ENCODE measurements at places on chromosomes 6 and 20.
A peak's percentile ranks its signal among the peaks of the same experiment; 100 is the strongest.

DNA sequence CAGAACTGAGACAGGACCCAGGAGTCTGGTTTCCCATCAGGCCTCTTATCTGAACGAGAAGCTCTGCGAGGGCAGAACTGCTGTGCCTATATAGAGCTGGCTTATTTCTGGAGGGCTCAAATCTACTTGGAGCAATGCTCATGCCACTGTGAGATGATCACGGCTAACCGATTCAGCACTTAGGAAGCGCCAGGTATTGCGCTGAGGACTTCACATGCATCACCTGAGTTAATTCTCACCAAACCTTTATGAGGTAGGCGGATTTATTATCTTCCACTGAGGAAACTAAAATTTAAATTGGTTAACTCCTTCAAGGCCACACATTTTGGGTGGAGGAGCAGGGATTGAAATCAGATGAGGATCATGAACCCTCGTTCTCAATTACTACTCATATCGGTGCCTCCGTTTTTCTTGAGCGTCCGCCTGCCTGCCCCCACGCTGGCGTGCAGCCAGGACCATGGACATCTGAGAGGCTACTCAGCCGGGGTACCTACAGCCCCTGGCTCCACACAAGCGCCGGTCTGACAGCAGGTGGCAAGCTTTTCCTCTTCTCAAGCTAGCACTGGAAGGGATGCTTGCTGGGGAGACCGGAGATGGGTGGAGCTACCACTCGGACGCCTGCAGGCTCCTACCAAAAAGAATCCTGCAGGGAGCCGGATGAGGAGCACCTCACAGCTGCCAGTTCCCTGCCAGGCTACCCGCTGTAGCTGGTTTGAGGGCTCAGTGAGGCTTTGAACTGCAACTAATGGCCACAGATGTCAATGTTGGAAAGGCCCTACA is 1.0 kb upstream of the PCIF1 start:
- peak; percentile 22 for DNase-seq

DNA sequence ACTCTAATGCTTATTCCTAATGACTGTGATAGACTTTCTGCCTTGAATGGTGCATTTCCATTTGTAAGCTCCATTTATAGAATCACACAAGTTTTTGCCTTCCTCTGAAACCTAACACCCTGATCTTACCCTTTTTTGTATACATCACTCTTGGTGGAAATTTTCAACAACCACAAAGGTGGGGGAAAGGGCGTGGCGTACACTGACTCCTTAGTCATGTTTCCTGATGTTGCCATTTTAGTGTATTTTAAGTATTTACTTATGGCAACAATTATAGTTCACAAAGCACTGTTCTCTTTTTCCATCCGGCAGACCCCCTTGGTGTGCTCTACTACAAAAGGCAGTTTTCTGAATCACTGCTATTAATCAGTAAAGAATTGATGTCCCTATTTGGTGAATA is 92.0 kb downstream of the ATXN1 start:
- DNase-seq, result peak; percentile 47

GRCh38 chr20:47349365-47350180 is 6.9 kb downstream of the ZMYND8 start:
- DNase-seq, result no peak

GRCh38 chr6:43977404-43978111 is 149.7 kb downstream of the MRPL14 start:
- DNase-seq, result no peak

- no peak for DNase-seq
These were observed 203.2 kb downstream of the SIM1 start for GRCh38 chr6:100261486-100261885.

DNA sequence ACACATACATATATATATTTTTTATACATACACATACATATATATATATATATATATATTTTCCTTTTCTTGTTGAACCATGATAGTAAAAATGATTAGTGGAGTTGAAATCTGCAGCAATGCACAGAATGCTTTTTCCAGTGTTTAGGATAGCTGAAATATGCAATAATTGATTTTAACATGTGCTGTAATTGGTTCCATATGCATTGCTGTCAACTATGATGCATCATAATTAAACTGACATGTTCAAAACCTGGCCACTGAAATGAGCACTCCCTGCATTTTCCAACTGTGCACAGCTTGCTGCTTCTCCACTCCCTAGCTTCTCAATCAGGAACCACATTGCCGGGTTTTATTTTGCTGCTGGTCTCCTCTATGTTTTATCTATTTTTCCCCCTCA is 358.3 kb downstream of the PAX1 start:
- DNase-seq, result no peak

GRCh38 chr6:140987364-140988155 is 1145.2 kb upstream of the GJE1 start:
- DNase-seq, result no peak

GRCh38 chr6:111745186-111745585 is 128.1 kb downstream of the FYN start:
- DNase-seq, result no peak

DNA sequence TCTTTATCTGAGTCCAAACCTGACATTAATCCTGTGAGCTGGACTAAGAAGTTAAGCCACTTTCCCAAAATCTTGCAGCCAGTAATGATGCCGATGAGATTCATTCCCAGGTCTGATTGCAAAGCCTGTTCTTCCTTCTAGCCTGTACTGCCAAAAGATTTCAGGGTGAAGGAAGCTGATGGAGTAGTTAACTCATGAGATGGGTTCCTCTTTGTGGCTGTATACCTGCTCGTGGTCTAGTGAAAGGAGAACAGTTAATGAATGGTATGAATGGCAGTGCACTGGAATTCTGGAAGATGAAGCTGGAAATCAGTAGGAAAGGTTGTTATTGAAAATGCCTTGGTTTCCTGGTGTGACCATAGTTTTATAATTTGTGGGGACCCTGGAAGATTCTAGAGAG is 112.0 kb downstream of the FYN start:
- DNase-seq, result no peak

- no peak for DNase-seq
These were observed 164.7 kb upstream of the SNX9 start for GRCh38 chr6:157658301-157658700.

- DNase-seq, result no peak
These were observed 958 bp downstream of the MLIP start for GRCh38 chr6:54112151-54112650.

DNA sequence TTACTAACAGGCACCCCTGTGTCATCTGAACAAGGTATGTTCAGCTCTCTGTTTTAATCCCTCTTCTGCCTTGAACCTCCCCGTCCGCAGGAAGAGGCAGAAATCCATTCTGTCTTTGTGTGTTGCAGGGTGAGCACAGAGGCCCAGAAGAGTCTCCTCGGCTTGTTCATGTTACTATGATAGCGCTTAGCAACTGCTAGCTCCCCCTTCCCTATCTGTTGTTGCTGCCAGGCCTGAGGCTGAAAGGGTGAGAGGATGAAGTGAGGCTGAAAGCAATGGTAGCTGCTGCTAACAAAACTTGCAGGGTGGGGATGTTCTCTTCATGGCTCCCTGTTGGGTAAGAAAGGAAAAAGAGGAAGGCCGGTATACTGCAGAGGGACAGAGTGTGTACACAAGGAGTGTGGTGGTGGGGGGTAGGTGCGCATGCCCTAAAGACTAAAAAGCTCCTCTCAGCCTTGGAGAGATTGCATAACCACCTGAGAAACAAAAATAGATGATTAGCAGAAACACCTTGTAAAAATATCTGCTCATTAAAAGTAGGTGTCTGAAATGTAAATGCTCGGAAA is 55.2 kb upstream of the CITED2 start:
- DNase-seq, result no peak

DNA sequence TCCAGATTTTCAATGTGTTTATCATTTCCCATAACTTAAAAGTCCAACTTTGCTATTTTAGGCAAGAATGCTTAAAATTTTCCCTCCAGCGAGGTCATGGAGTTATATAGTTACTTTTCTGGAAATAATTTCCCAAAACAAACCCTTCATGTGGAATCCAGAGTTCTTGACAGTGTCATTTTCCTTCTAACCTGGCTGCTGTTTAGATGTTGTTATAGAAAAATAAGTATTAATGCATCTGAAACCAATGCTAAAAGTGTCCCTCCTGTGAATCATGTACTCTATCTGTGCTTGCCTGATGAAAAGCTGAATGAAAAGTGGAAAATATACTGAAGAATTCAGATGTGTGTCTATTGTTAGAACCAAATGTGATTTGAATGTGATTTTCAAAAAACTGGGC is 245.3 kb upstream of the HSF2 start:
- no peak for DNase-seq

GRCh38 chr6:141963543-141964295 is 169.0 kb upstream of the GJE1 start:
- no peak for DNase-seq

DNA sequence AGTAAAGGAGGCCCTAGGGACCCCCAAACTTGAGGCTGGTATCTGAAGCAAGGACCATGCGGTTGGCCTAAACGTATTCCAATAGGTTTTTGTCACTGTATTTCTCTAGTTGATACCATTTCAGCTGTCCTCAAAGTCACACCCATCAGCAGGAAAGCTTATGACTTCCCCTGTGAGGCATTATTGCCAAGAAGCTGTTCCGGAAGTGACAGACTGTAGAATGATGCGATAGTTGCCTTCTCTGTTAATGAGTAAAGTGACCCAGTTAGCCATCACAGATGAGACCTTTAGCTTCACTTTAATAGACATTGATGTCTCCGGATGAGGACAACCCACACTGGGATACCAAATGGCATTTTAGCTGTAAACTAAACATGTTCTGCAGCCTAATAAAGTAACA is 147.9 kb downstream of the RNGTT start:
- DNase-seq, result no peak

- DNase-seq, result no peak
These were observed 58.1 kb downstream of the C6orf58 start for GRCh38 chr6:127635091-127635490.

- DNase-seq, result no peak
These were observed 568 bp downstream of the PREP start for GRCh38 chr6:105402090-105402938.

GRCh38 chr20:8874437-8874836 is 194.4 kb upstream of the PLCB4 start:
- no peak for DNase-seq

- DNase-seq, result no peak
These were observed 110.3 kb upstream of the NUP153 start for GRCh38 chr6:17816921-17817611.

- DNase-seq, result no peak
These were observed 58.2 kb upstream of the NKX2-2 start for GRCh38 chr20:21571841-21572690.

DNA sequence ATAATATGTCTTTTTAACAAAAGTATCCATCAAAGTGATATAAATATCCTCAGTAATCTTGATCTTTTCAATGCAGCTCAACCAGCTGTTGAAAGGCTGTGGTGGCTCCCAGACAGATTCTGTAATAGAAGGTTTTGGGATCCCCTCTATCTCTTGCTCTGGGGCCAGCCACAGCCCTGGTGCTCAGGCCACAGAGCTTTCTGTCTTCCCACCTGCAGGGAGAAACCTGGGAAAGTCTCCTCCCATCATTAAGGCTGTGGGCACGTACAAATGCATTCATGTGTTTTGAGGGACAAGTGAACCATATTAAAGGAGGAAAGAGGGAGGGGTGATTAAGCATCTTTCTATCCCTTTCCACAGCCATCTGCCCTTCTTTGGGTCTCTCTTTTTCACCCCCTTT is 183.1 kb downstream of the PRDM13 start:
- DNase-seq, result no peak

DNA sequence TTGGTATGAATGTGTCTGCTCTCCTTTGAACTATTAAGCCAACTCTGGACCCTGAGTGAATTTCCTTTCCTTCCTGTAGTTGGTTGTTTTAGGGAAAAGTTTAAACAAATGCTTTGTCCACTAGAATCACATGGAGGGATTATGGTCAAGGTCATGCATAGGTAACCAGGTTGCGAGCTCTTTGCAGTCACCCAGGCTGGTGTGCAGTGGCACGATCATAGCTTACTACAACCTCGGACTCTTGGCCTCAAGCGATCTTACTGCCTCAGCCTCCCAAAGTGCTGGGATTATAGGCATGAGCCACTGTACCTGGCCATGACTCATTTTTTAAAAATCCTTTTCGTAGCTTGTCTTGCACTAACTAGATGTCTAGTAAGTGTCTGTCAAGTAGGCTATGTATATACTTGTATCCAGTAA is 88.0 kb upstream of the SOX4 start:
- no peak for DNase-seq

GRCh38 chr6:150541576-150541975 is 58.1 kb upstream of the PLEKHG1 start:
- no peak for DNase-seq

Data from stimulated activated CD8-positive, alpha-beta memory T cell treated with anti-CD3 and anti-CD28 coated beads, Interleukin-12 subunit alpha, Interleukin-12 subunit beta, amount 100 ng/mL, for 1 hour (primary cell).